ENCODE measurements at places on chromosomes 12 and 14.

DNA sequence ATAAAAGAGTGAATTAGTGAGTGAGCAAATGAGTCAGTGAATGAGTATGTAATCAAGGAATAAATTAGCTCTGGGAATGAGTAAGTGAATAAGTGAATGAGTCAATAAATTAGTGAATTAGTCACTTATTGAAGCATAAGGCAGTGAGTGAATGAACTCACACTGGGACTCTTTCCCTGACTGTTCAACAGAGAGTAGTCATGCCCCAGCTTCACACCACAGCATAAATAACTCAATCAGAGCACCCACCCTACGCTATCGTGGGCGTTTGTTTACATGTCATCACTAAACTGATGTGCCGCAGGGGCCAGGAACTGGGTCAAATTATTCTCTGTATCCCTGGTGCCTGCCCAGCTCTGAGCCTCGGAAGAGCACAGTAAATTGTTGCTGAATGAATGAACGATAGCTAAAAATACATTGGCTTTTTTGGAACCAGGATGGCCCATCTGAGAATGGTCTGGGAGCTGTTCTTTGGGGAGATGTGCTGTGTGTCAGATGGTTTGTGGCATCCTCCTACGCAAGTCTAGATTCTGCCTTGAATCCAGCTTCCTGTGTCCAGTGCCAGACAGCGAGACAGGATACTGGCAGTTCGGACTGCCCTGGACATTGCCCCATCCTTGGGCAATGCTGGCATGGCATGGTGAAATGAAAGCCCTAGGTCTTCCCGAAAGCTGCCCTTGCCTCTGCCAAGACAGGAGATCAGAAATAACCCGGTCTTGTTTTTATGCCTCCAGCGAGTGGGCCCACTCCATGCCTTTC is 98.0 kb upstream of the RTL1 start:
- peak; percentile 75 for DNase-seq

- DNase-seq = no peak
Measured at GRCh38 chr12:44716711-44717110, 159.4 kb downstream of the NELL2 start.

GRCh38 chr14:73674986-73675385 is 30.2 kb downstream of the DNAL1 start:
- DNase-seq = no peak

DNA sequence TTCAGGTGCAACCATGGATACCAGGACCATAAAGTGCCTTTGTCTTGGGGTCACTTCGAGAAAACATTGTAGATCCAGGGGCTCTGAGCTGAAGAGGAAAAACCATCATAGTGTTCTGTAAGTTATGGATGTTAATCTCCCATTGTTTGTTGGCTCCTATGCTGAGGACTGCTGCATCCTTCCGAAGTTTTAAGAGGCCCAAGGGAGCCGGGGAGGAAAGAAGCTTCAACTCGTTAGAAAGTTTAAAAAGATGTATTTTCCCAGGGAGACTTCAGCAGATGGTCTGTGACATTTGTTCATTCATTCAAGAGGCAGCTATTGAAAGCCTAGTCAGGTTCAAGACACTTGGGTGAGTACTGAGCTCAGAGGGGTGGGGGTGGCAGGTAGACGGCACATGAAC is 378.8 kb upstream of the TBX3 start:
- no peak for DNase-seq

DNA sequence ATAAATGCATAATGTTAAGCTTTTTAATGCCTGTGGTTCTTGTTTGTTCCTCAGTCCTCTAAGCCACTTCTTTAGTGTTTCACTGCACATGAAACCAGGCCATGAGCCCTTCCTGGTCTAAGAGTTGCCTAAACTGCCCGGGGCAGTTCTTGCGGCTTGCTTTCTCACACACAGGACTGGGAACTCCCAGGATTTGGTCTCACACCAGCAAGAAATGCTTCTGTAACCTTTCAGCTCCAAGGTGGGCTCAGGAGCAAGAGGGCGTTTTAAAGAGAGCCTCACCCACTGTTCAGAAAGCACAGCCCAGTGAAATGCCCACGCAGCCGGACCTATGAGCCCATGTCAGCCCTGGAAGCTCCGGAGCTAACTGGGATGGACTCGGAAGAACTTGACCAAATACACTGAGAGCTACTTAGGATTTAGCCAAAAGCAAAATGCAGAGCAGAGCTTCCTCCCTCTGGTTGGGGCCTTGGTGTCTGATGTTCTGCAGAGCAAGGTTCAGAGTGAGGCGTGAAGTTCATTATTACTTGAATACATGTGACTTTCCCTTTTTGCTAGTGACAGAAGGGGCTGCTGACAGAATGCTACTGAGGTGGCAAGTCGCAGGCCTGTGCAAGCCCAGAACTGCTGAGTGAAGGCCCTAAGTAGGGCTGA is 23.4 kb downstream of the SLC25A29 start:
- DNase-seq = no peak

- DNase-seq = peak; percentile 20
Measured at GRCh38 chr14:88521818-88522217, 33.0 kb downstream of the PTPN21 start.

DNA sequence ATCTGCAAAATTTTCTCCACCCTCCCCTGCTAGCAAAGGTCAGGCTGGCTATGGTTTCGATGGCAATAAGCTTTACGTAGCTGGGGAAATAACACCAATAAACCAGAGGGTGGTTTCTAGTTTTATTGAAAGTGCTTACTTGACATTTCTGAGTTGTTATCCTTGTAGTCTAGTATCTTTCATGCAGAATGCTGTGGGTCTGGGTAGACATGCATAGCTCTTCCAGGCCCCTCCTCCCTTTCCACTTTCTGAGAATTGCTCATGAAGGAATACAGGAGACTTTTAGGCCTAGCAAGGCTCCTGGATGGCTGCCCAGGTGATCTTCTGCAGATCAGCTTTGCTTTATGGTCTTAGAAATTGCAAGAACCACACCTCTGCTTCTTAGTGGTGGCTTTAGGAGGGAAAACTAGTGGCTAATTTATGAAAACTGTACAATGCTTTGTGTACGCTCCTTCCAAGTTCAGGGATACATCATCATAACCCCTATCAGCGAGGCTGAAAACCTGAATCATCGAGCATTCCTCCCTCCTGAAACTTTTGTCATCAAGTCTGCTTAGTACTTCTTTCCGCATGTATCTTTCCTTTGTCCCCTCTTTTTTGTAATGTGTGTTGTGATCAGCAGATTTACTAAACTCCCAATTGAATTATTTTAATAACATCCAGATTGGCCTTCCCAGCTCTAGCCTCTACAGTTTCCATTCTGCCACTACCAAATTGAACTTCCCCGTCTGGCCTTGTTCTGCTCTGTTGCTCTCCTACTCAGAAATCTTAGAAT is 473.0 kb downstream of the RAD51B start:
- DNase-seq = no peak

DNA sequence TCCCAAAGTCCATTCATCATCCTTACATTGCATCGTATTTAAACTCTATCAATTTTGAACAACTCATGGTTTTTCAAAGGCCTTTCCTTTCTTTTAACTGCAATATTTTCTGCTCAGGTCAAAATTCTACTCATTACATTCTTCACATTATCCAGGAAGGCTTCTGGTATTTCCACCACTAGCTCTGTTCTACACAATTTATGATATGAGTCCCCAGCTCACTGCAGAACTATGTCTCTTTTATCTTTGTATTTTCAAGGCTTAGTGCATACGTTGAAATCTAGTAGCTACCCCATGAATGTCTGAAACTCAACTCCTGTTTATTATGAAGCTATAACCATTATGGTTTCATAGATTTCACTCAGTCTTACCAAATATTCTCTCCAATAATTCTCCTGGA is 282.9 kb downstream of the DUSP6 start:
- peak; percentile 29 for DNase-seq

DNA sequence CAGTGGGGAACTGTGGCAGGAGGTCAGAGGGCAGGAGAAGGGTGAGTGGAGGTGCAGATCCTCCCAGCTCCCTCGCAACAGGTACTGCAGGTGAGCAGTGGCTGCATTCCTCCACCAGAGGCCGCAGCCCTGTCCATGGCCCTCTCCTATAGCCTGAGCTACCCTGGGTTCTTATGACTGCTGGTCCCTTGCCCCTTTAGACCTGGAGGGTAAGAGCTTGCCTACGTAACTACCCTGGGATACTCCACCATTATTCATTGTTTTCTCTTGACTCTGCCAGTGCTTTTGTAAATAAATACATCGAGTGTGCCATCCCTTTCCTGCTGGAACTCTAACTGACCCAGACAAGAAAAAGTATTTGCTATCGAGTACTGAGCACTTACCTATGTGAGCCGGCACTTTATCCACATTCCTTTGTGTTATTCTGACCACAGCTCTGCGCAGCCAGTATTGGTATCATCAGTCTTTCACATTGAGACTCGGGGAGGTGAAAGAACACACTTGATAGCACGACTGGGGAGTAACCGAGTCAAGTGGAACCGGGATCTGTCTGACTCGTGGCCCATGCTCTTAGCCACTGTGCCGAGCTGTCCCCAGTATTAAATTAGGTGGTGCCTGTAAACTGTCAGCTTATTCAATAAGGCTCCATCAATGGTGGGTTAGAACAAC is 38.5 kb downstream of the LTBP2 start:
- no peak for DNase-seq

DNA sequence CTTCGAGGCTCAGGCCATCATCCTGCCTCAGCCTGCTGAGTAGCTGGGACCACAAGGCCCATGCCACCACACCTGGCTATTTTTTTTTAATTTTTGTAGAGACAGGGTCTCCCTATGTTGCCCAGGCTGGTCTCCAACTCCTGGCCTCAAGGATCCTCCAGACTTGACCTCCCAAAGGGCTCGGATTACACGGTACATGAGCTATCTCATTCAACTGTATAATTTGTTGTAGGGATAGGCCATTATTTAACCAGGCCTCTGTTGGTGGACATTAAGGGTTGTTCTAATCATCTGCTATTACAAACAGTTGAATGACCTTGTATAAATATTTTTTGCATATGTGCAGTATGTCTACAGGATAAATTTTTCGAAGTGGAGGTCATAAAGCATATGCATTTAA is 9.0 kb downstream of the KIF5A start:
- no peak for DNase-seq

- peak; percentile 54 for DNase-seq
Measured at GRCh38 chr14:58428118-58428683, 682 bp downstream of the KIAA0586 start.

DNA sequence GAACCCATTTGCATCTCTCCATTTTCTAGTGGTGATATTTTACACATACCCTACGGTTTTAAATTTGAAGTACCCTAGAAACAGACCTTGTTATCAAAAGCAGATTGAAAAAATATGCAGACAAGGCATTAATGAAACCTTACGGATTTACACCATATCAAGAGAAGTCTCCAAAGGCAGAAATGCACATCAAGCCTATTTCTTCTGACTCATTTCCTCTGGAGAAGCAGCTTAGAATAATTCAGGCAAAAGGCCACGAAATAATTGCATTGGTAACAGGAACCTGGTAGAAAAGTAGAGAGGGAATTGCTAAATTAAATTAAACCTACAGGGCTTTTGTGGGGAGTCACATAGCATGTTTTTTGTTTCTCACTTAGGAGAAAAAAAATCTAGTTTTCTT is 34.7 kb downstream of the KICS2 start:
- peak; percentile 72 for DNase-seq

- DNase-seq = no peak
Measured at GRCh38 chr14:64561631-64562030, 11.9 kb downstream of the PPP1R36 start.

- no peak for DNase-seq
Measured at GRCh38 chr14:87468531-87468930, 524.5 kb downstream of the GALC start.

- peak; percentile 23 for DNase-seq
Measured at GRCh38 chr12:51686727-51687126, 95.7 kb downstream of the SCN8A start.

DNA sequence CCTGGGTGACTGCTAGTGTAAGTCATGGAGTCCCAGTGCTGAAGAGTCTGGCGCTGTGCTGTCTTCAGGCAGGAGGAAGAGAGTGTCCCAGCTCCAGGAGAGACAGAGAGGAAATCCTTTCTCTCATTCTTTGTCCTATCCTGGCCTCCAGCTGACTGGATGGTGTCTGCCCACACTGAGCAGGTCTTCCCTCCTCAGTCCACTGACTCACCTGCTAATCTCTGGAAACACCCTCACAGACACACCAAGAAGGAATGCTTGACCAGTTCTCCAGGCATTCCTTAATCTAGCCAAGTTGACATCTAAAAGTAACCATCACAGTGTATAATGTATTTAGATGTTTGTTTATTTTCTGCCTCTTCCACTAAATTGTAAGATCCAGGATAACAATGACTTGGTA is 53.9 kb downstream of the EMP1 start:
- peak; percentile 75 for DNase-seq

- no peak for DNase-seq
Measured at GRCh38 chr14:93708800-93709199, 79.5 kb downstream of the PRIMA1 start.

- DNase-seq = no peak
Measured at GRCh38 chr12:126847005-126847629, 1419.9 kb upstream of the TMEM132C start.

DNA sequence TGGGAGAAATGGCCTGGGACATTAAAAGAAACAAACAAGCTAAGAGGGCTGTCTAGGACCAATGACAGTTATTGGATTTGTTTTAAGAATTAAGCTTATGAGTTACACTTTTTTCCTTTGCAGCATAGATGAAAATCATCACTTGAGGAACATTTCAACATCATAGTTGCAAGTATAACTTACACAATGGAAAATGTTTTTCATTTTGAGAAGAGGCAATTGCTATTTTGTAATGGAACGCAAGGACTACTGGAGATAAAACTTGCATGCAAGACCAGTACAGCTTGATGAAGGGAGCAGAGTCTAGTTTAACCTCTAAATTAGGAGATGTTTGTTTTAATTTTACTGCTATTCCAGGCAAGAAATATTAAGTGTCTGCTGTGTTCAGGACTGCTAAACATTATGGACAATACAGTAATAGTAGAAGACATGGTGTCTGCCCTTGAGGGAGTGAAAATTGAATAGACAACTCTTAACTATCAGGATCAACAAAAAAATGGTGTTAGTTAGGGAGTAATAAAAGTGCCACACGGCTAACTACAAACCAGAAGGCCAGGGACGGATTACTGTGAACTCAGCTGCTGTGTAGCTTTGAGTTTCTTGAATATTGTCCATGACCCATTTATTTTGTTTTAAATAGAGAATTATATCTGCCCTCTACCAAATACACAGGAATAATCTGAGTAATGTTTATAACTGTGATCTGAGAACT is 374.5 kb downstream of the RAD51B start:
- DNase-seq = no peak

DNA sequence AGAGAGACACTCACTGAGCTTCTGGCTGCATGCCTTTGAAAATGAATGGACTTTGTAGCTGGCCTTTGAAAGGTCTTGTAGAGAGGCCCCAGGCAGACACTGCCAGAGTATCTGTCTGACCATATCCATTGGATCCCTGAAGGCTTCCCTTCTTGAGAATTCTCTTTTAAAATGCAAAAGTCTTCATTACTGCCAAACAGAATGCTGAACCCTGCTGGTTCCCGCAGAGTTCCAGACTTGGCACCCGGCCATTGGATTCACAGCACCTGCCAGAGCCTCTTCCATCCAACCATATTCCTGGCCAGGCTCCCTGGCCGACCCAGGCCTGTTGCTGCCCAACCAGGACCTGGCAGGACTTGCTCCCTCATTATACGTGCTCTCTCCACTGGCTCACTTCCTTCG is 182.5 kb downstream of the GXYLT1 start:
- no peak for DNase-seq
